A673 (cell line): ENCODE measurements at places on chromosomes 6 and 20. TPM values are rescaled to one million over a fixed set of nuclear protein-coding genes. Genes with fewer than 3 reads are reported as not detected.

The IL20RA gene
- total RNA-seq, result not detected in 2 replicates

DNA sequence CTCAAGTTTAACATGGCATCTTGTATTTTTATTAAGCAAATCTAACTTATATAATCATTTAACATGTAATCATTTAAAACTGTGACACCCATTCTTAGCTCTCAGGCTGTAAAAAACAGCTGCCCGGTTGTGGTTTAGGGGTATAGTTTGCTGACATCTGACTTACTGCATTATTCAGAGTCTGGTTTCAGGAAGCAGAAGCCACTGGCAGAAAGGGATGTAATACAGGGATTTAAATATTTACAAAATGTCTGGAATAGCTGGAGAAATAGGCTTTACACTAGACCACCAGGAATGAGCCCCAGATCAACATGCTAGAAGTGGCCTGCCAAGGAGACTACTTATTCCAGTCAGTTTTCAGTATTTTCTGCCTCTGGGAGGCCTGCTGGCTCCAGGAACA lies 421.1 kb downstream of the CD109 start:
- no peak overlapping the region for H3K4me3 ChIP-seq
- no peaks in the 10 kb centered on the region for H3K36me3 ChIP-seq
- H3K27ac ChIP-seq, result no peak overlapping the region
- no peaks in the 10 kb centered on the region for H3K4me1 ChIP-seq
- H3K27me3 ChIP-seq, result no peaks in the 10 kb centered on the region

DNA sequence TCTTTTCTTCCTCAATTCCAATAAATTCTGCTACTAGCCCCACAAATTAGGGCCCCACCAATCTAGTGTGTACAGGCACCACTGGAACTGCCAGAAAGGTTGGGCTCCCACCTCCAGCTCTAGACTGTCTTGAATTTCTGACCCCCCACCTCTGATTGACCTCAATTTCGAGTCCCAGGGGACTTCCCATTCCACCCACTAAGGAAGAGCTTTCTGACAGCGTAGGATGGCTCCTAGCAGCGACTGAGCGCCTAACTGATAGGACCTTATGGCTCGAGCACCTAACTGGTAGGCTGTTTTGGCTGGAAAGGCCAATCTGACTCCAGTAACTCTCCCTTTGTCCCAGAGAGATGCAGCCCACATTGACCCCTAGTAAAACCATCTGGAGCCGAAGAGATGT lies 171.6 kb upstream of the ZNF184 start:
- H3K4me3 ChIP-seq, result no peak overlapping the region
- no peaks in the 10 kb centered on the region for H3K4me1 ChIP-seq
- H3K36me3 ChIP-seq, result no peaks in the 10 kb centered on the region

The MTFR2 gene
- 10.1 and 12.6 TPM in 2 replicates for total RNA-seq

The ULBP2 gene
- 2.6 and 4.2 TPM in 2 replicates for total RNA-seq

- no peaks in the 10 kb centered on the region for H3K27me3 ChIP-seq
- no peak overlapping the region for H3K4me3 ChIP-seq
- no peaks in the 10 kb centered on the region for H3K36me3 ChIP-seq
- DNase-seq, result peak; percentile 6
- no peak overlapping the region for H3K27ac ChIP-seq
These were observed 393.5 kb downstream of the NKAIN2 start for GRCh38 chr6:124197148-124197547.
